ENCODE measurements at places on chromosomes 1 and 21. TPM values are rescaled to one million over a fixed set of nuclear protein-coding genes. Genes with fewer than 3 reads are reported as not detected.

Gene RAD54L
- total RNA-seq: 3.5 TPM

GRCh38 chr1:201396861-201397464, 2.2 kb downstream of the LAD1 start:
- no peak for DNase-seq

DNA sequence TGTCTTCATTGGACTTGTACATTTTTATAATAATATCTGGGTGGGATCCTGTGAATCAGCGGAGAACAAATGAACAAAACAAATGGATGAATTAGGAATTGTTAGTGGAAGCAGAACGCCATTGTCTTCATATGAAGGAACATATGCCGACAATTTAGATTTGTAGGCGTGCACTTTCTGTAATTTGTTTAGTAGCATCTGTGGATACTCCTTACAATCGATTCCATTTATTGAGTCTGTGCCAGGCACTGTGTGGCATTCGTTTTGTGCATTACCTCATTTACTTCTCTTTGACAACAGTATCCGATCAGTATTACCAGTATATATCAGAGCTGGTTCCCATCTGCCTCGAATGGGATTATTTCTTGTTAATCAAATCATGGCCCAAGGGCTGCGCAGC, 61.9 kb downstream of the PRDM2 start:
- no peak for DNase-seq

Gene TMCO1
- 134 TPM for total RNA-seq

- DNase-seq: no peak
These were observed 94.9 kb upstream of the IGSF21 start for GRCh38 chr1:18012686-18013085.

Gene OR10Z1
- total RNA-seq: not detected

Gene IL10
- not detected for total RNA-seq

- DNase-seq: no peak
These were observed 4.5 kb upstream of the NFASC start for GRCh38 chr1:204866051-204866596.

Gene SSR2
- total RNA-seq: 369 TPM

Gene PADI2
- total RNA-seq: 0.37 TPM

Gene VASH2
- total RNA-seq: not detected

- DNase-seq: no peak
These were observed 2.9 kb downstream of the GFI1 start for GRCh38 chr1:92483610-92484471.

DNA sequence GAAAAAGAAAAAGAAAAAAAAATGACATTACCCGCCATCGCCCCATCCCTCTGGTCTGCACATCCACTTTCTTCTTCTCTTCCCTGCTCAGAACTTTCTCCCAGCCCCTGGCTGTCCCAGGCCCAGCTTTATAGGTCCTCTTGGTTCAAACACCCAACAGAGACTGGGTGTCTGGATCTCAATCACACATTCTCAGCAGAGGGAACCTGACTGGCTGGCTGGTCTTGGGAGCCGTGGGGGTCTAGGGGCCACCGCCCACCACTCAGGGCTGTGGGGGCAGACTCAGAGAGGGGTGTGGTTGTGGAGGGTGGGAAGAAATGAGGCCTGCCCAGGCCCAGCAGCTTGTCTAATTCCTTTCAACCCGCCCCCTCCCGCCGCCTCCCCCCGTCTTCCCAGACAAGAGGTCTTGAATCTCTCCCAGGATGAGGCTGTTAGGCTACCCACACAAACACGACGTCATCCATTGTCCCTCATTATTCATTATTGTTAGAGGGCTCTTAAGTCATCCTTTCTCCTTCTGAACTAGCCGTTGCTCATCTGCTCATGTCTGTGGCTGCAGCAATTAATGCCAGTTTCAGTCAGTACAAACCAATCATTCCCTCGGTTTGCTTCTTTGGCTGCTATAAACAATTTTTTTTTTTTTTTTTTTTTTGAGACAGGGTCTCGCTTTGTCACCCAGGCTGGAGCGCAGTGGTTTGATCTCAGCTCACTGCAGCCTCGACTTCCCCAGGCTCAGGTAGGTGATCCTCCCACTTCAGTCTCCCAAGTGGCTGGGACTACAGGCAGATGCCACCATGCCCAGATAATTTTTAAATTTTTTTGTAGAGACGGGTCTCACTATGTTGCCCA, 40.6 kb upstream of the CLIC4 start:
- peak; percentile 68 for DNase-seq

GRCh38 chr1:22738069-22738435, 27.4 kb downstream of the EPHB2 start:
- DNase-seq: no peak

DNA sequence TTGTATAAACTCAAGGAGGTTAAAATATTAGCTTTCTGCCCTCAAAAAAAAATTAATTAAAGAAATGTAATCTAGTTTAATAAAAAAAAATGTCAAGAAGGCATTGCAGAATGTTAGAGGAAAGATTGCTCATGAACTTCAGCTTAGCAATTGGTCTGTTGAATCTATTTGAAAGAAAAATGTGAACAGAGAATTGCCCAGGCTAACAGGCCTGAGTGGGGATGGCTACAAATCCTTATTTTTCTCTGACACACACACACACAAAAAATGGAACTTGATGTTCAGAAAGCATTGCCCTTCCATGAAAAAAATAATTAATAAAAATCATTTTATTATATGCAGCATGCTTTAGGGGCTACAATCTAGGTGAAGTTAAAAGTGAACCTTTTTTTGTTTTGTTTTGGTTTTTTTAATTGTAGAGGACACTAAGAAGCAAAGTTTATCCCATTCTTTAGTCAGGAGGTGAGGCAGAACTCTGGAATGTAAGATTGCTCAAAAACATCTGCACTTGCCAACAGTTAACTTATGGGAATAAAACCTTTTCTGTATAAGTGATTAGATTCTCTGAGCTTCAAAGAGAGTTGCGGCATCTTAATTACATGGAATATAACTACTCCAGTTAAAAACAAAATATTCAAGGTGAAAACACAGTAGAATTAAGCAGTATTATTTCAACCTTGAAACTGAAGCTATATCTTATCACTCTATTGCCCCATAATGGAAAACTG, 658.5 kb upstream of the ADGRL2 start:
- peak; percentile 46 for DNase-seq

Gene BRDT
- total RNA-seq: not detected

DNA sequence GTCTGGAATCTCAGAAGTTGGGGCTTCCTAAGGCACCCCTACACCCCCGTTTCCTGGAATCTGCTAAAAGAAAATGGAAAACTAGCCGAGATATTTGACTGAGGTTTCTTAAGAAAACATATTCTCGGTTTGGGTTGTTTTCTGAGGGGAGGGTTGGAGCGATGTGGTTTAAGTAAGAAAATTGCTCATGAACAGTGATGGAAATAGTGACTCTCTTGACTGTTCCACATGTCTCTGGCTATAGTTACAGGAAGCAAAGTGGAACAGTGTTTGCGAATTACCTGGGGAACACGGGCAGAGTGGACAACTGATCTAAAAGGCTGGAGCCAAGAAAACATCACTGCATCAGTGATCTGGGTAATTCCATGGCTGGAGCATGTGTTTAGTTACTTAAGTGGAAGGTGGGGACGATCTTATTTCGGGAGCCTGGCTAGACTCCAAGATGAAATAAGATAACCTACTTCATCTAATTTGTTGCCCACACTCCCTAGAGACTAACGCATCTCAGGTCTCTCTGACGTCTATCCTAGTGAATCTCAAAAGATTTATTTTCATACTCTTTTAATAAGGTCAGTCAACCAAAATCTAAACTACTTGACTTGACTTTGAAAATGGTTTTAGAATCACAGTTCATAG, 92.4 kb downstream of the KCNJ15 start:
- no peak for DNase-seq

GRCh38 chr1:63774617-63775417, 1.0 kb downstream of the ROR1 start:
- DNase-seq: peak; percentile 19

DNA sequence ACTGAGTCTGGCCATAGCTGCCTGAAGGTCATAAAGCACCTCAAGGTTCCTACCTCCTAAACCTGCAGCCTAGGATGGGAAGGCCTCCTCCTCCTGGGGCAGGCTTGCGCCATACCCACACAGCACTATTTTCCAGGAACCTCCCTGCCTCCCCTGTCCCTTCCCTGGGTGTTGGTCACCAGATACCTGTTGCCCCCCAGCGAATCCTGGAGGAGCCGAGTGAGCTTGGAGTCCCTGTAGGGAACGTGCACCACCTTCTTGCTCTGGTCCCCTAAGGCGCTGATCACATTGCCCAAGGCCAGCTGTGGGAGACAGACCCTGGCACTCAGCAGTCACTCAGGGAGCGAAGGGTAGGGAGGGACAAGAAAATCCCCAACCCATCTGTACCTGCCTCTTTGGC, 19.4 kb downstream of the KIF21B start:
- no peak for DNase-seq

Gene SNIP1
- total RNA-seq: 17.1 TPM

- DNase-seq: no peak
These were observed 98.0 kb downstream of the LAMC2 start for GRCh38 chr1:183284086-183284485.

Gene GJA4
- total RNA-seq: not detected

- no peak for DNase-seq
These were observed 1301.4 kb downstream of the PLA2G4A start for GRCh38 chr1:188129856-188130838.

GRCh38 chr1:32353886-32354570, 8.3 kb downstream of the FAM229A start:
- DNase-seq: no peak

DNA sequence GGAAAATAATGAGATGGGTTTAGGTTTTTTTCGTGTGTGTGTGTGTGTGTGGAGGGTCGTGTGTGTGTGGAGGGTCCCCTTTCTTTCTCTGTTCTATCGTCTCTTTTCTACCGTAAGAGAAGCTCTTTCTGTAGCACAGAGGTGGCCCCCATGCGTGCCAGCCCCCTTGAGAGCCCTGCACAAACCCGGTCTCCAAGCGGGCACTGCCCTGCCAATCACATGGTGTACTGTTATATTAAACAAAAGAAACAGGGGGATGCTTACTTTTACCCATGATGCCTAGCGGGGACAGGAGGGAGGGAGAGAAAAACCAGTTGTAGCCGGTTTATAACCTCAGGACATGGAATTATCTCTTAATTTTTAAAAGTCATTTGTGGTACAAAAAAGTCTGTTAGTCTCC, 41.0 kb downstream of the GATAD2B start:
- DNase-seq: peak; percentile 43

- no peak for DNase-seq
These were observed 38.3 kb downstream of the PHC2 start for GRCh38 chr1:33392639-33393038.

Gene S100A12
- total RNA-seq: not detected

Gene RNU1-1
- 1,382 TPM for total RNA-seq

DNA sequence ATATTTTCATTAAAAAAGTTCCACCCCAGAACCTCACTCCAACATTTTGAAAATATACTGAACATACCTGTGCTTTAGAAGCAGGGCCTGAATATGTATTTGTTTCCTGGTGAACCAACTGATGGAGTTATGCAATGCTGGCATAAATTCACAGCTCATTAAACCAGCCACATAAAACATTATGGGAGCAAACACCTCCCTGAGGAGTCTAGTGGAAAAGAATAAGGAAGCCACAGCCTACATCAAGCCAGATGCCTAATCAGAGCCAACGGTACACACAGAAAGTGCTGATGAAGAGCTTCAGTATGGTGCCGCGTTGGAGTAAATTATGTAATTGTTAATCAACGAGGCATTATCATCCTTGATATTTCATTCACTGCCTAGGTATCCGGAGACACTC, 199.5 kb downstream of the AJAP1 start:
- no peak for DNase-seq

DNA sequence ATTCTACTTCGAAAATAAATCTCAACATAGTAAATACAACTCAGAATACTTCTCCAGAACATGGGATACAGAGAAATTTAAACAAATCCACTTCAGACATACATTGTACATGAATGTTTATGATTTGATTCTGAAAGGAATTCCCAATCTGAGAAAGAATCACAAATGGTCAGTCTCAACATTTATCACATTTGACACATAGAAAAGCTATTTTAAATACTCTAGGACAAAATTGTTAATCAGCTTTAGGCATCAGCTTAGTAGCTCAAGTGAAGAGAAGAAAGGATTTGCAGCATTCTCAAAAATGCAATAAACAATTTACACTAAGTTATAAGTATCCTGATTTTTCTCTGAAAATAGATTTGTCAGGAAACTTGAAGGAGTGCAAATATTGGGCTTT, 184.8 kb downstream of the PTPRC start:
- DNase-seq: no peak

GRCh38 chr1:186482661-186483255, 21.8 kb upstream of the PDC start:
- DNase-seq: peak; percentile 58

DNA sequence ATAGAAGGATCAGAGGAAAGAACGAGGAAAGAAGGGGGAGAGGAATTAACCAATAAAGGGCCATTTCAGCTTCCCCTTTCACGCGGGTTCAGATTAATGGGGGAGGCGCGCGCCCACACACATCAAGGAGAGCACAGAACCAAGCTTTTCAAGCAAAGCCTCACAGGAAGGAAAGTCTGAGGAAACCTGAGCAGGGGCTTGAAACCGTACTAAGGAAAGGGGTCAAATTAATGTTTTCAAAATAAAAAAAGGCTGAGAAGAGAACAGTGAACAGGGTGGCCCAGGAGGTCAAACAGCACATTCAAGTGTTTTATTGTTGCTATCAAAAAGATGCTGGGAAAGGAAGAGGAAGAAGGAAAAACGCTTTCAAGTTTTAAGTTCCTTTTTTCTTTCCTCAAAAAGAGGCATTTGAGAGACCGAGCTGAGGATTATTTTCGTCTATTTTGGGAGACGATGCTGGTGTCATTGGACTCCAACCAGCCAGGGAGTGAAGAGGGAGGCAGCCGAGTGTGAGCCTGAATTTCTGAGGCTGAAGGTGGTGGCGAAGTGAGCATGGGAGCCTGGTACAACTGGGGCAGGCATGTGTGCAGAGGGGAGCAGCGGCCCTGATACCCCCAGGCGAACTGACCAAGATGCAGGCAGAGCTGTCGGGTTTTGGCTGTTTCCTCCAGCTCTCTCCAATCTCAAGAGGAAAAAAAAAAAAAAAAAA, 88.4 kb downstream of the PROX1 start:
- DNase-seq: no peak

DNA sequence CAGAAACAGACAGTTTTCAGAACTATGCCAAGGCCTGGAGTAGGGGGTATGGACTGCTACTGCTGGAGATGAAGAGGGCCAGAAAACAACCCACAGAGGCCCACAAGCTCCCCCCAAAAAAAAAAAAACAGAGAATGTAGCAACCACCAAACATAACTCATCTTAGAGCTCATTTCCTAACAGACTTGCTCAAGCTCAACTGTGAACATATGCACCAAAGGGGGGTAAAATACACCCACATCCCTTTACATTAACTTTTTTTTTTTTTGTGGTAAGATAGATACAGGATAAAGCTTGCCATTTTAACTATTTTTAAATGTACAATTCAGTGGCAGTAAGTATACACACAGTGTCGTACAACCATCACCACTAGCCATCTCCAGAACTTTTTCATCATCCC, 36.0 kb downstream of the SEC16B start:
- DNase-seq: no peak
